ENCODE measurements at places on chromosomes 13 and 19.

- peak; percentile 14 for DNase-seq
Measured at GRCh38 chr13:96982672-96983071, 11.6 kb downstream of the OXGR1 start.

- DNase-seq: no peak
Measured at GRCh38 chr13:28268800-28269223, 130.5 kb downstream of the PAN3 start.

GRCh38 chr13:45878966-45879365, 27.4 kb upstream of the SIAH3 start:
- DNase-seq: no peak

DNA sequence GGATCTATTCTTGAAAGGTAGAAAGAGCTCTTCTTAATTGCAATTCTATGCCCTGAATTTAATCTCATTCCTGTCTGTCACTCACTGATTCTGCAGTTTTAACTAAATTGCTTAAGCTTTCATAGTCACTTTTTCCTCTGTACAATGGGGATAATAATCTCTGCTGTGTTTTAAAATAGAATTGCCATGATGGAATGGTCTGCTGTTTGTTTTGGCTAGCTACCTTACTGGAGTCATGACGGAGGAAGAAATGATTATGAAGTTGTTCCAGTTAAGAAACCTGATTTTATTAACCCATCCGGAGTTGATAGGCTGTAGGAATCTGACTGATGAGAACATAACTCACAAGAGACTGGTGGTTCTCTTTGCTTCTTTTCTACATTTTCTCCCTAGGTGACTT, 54.9 kb upstream of the ITM2B start:
- DNase-seq: no peak

DNA sequence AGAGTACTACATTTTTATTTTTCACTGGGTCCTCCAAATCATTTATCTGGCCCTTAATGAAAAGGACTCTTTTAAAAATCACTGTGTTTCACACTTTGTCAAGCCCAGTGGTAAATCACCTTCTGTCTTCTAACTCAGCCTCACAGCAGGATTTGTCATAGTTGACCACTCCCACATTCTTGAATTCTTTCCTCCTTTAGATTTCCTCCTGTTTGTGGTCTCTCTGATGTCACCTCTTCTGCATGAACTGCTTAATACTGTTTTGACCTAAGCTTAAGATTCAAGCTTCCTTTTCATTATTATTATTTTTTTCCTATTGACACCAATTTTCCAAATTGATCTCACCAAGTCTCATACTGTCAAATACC, 899.8 kb upstream of the MIR17HG start:
- no peak for DNase-seq

DNA sequence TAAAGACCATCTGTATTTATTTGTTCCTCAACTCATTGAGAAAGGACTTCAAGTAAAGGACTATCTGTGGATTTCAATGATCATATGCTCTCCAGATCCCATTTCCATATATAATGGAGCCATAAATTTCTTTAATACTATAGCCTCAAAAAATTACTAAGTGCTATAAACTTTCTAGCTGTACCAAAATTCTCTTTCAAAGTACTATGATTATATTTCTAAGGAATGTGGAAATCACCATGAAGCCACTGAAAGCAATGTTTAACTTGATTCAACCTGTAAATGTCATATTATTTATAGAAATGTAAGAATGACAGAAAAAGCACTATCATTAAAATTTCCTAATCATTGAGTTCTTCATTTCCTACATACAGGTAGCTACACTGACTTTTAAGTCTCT, 20.7 kb downstream of the TBC1D4 start:
- DNase-seq: no peak

GRCh38 chr13:103371271-103371670, 305.1 kb upstream of the SLC10A2 start:
- DNase-seq: no peak

- no peak for DNase-seq
Measured at GRCh38 chr19:30668521-30669155, 296.5 kb downstream of the ZNF536 start.

- DNase-seq: peak; percentile 70
Measured at GRCh38 chr13:45851171-45851921, at the start of gene SIAH3. Gene SIAH3 (minus strand): TSS chr13:45851753. CDS start chr13:45851629, 124 bp downstream.

- no peak for DNase-seq
Measured at GRCh38 chr13:98571955-98572662, 4.8 kb downstream of the STK24 start.

- DNase-seq: no peak
Measured at GRCh38 chr13:83592095-83592494, 290.2 kb downstream of the SLITRK1 start.

DNA sequence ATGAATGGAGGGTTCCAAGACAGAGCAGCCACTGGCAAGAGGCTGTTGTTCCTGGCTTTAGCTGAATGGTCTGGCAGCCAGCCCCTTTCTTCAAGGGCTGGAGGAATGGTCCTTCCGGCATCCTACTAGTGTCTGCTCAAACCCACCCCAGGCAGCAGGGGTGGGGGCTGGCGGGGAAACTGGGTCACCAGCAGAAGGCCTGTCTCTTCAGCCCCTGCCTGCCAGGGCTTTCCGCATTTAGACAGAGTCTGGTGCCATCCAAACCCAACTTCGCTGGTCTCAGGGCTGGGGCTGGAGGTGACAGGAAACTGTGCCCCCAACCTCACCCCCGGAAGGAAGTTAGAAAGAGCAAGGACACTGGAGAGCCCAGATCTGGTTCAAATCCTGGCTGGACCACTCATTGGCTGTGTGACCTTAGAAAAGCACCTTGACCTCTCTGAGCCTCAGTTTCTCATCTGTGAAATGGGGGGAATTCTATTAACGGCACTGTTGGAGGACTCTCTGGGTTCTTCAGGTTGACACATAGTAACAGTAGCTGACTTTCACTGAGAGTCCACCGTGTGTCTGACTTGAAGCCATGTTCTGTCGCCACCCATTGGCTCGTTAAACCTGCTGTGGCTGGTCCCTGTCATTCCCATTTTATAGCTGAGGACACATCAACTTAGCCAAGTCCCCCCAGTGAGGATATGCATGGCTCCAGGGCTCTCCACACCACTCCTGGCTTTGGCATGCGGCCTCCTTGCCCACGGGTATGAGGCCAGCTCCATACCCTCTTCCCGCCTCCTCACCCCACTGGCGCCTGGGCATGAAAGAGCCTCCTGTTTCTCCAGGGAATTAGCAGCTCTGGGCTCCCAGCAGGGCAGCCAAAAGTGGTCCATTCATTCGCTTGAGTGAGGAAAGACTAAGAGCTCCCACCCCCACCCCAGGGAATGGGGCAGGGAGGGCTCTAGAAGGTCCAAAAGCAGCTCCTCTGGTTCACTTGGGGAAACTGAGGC, 2.5 kb upstream of the NR2C2AP start:
- peak; percentile 79 for DNase-seq

DNA sequence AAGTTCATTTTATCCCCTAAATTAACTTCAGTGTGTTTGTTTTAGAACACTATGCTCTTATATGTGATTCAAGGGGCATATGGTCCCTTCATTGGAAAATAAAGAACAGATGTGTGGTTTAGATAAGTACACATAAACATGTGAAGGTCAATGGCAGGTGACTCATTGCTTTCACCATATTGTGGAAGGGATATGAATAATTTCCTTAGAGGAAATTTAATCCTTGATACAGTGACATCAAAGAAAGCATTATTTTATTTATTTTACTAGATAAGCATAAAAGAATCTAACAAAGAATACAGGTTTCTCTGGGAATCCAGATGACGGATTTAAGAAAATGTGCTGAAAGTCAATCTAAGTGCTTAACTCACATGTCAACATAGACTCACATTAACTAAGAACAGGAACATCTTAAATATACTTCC, 373.5 kb downstream of the KCTD12 start:
- DNase-seq: no peak

DNA sequence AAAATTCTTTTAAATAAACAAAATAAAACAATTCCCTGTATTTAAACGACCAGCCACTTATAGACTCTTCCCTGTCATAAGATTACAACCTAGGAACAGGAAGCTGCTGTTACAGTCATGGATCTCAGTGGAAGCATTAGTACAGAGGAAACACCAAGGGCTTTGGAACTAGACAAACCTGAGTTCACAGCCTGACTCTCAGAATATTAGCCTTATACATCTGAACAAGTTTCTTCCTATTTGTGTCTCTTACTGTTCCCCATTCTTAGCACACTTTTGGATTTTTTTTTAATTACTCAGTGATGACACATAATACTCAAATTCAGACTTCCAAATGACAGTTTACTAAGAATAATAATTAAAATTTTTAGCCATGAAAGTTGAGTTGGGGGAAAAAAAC, 46.1 kb downstream of the ZDHHC20 start:
- DNase-seq: no peak

DNA sequence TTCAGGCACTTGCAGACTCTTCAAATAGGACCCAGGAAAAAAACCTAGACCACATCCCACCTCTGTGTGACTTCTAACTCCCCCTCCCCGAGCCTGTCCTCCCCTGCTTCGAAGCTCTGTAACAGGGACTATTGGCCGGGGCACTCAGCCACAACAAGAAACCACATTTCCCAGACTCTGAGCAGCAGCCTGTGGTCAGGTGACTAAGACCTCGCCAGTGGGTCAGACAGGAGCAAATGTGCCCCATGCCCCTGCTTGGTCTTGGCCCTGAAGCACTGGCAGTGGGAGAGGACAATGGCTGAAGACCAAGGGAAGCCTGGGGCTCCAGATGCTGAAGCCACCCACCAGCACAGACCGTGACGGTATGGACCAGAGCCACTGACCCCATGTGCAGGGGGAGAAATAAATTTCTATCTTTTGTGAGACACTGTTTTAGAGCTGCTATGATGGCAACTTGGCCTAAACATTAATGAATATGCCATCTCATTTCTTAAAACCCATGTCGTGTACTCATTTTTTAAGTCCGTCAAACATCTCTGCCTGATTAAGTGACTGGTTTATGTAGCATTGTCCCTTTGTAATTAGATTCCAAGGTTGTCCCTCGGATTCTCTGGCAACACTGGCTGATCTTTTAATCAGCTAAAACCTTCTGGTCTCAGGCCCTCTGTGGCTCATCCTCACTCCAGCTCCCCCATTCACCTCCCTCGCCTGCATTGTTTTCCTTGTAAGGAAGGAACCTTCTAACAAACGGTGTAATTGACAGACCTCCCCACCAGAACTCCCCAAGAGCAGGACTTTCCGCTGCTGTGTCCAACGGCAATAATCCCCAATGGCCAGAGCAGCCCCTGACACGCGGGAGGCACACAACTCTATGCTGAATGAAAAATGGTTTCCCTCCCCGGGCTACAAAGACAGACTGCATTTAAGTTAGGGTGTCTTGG, 98.4 kb downstream of the STK24 start:
- no peak for DNase-seq

- DNase-seq: peak; percentile 60
Measured at GRCh38 chr19:50513746-50514345, at the start of gene ASPDH. Gene ASPDH (minus strand): TSS chr19:50513913. CDS start chr19:50513823, 90 bp downstream.

DNA sequence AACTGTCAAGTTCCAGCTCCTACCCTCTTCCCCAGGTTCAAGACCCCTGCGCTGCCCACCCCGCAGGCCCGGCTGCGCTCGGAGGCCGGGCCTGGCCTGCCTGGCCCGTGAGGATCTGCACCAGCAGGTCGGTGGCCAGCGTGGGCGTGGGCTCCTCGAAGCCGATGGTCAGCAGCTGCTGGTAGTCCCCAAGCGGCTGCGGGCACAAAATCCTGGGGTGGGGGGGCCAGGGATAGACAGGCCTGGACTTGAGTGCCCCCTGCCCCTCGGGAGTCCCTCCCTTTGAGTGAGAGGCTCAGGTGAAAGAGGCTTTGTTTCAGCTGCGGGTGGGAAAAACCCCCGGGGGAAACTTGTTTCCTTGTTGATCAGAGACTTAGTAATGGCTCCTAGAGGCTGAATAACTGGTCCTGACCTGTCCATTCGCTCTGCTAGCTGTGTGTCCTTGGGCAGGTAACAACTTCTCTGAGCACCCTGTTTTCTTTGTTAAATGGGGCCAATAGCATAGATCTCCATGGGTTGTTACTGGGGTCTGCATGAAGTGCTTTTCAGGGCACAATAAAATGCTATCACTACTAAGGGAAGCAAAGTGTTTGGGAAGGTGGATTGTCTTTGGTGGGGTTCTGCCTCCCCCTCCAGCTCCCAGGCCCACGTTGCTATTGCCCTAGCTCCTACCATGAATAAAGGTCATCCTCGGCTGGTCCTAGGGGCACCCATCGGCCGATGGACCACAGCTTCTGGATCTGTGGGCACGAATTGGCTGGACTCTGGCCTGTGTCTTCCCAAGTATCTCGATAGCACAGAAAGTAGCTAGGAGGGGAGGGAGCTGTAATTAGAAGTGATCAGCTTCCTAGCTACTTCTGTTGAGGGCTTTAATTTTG, 3.5 kb downstream of the C19orf67 start:
- no peak for DNase-seq

GRCh38 chr19:17953869-17954268, 13.0 kb upstream of the KCNN1 start:
- no peak for DNase-seq

- DNase-seq: no peak
Measured at GRCh38 chr19:3606174-3606689, 443 bp downstream of the TBXA2R start.

DNA sequence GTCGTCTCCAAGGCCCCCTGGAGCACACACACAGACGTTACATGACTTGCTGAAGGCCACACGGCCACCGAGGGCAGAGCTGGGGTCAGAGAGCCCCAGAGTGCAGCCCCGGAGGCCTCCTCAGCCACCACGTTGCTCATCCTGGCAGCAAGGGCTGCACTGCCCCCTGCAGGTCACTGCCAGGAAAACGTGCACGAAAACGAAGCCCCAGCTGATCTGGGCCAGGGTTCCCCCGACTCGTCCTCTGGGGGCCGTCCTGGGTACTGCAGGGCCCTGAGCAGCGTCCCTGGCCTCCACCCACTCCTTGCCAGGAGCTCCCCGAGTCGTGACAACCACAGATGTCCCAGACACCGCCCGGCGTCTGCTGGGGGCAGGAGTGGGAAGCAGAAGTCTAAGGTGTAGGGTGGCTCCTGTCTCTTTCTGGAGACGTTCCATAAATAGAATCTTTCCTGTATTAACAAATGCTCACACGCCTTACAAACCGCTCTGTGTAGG, 3.4 kb downstream of the TPGS1 start:
- DNase-seq: peak; percentile 79

DNA sequence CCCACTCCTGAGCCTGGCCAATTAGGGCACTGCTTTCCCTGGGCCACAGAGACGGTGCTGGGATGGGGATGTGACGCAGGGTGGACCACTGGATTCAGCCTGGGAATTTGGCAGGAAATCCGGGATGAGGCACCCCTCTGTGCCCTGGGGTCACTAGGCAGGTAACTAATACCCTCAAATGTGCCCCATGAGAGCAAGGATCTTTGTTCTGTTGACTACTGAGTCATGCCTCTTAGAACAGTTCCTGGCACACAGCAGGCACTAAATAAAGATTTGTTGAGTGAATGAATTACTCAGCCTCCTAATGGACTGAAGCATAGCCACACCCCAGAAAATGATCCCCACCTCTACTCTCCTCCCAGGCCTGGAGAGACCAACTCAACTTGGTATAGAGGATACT, 15.9 kb downstream of the OPA3 start:
- no peak for DNase-seq

GRCh38 chr19:45471111-45471930, 3.5 kb downstream of the FOSB start:
- no peak for DNase-seq

- DNase-seq: no peak
Measured at GRCh38 chr13:42395086-42395821, 123.3 kb downstream of the AKAP11 start.
